Posterior cingulate gyrus (tissue), 11 donors: ENCODE measurements at places on chromosomes 2 and 18.
A peak's percentile ranks its signal among the peaks of the same experiment; 100 is the strongest.

GRCh38 chr2:222884805-222885424, 24.1 kb downstream of the ACSL3 start:
- DNase-seq: no peak

DNA sequence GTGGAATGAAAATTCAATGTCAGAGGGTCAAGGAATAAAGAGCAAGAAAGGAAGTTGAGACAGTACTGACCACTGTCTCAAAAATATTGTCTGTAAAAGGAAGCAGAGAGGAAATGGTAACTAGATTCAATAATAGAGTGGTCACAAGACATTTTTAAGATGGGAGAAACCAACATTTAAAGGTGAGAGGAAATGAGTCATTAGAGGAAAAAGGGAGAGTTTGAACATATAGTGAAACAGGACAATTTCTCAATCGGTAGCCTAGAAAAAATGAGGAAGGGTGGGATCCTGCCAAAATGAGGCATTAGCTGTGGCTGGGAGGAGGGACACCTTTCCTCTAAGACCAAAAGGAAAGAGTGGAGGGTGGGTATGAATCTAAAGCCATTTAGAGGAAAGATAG, 288.5 kb downstream of the SP3 start:
- DNase-seq: no peak

DNA sequence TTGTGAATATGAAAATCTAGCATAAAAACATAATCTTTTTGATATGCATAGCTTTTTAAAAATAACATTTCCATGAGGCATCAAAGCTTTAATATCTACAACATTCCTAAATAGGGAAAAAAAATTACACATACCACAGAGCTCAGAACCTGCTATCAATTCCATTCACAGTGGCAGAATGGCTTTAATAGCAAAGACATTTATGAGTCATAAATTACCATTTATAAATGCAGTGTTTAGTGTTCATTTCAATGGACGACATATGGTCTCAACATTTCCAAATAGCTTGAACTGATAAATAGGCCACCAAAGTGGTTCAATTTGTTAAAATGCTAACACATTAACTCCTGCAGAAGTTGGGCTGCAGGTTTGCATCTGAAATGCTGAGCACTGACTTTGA, 600.6 kb upstream of the SETBP1 start:
- DNase-seq: no peak

- DNase-seq: no peak
Measured at GRCh38 chr18:55252053-55252675, 292.9 kb upstream of the CCDC68 start.

- DNase-seq: no peak
Measured at GRCh38 chr2:75560022-75560767, 544 bp downstream of the EVA1A start.

GRCh38 chr2:136235546-136235945, 117.6 kb upstream of the CXCR4 start:
- DNase-seq: no peak

GRCh38 chr18:33835419-33835818, 257.4 kb downstream of the ASXL3 start:
- DNase-seq: no peak

DNA sequence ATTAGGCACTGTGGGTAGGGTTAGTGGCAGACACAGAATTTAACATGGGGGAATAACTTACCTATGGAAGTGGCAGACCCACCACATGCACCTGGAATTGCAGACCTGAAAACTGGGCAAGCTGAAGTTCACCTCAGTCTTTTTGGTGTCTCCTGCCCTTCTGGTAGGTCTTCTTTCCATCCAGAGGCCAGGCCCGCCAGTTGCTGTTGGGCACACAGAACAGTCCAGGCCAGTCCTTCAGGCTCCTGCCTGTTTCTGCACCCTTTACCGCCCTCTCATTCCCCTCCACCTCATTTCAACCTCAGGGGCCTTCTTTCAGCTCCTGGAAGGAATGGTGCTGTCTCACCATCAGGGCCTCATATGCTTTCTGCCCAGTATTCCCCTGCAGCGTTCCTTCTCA, 358.9 kb upstream of the ETAA1 start:
- DNase-seq: no peak

- DNase-seq: peak; percentile 54
Measured at GRCh38 chr2:187499941-187500532, 52.0 kb upstream of the CALCRL start.

DNA sequence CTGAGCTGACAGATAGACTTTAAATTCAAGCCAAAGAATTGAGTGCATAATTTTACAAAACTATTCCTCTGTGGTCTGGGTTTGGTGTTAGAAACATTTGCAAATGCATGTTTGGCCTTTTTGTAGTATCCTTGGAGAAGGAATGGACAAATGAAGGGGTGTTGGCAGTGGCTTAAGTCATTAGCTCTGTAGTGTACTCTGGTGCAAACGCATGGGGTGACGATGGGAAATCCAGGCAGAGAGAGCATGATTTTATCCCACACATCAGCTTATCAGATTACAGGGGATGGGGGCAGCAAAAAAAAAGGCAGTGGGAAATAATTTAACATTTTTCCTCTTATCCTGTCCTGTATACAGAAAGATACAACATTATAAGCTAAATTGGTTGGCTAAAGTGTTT, 320.6 kb downstream of the ZNF516 start:
- DNase-seq: no peak

DNA sequence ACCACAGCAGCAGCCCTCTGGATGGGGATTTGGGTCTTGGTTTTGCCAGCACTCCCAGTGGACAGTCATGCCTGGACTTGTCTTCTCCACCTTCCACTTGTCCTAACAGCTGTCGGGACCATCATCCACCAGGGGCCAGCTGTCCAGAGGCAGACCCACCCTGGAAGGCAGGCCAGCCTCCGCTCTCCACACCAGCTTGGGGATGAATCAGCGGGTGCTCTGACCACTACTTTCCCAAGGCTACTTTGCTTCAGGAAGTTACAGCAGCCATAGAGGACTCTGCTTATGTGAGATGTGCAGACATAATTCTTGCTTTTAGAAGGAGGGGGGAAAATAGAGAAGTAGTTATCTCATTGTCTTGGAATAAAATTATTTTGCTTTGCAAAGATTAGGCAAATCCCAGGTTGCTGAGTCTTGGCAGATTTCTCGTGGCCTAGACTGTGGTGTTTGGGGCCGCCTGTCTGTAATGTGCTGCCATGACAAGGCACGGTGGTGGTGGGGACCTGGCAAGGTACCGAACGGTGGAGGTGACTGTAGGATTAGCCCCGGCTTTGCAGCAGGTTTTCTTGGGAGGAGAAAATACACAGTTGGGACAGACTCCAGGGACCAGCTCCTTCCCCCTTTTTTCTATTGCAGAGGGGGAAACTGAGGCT, 148.7 kb downstream of the AGAP1 start:
- DNase-seq: no peak

DNA sequence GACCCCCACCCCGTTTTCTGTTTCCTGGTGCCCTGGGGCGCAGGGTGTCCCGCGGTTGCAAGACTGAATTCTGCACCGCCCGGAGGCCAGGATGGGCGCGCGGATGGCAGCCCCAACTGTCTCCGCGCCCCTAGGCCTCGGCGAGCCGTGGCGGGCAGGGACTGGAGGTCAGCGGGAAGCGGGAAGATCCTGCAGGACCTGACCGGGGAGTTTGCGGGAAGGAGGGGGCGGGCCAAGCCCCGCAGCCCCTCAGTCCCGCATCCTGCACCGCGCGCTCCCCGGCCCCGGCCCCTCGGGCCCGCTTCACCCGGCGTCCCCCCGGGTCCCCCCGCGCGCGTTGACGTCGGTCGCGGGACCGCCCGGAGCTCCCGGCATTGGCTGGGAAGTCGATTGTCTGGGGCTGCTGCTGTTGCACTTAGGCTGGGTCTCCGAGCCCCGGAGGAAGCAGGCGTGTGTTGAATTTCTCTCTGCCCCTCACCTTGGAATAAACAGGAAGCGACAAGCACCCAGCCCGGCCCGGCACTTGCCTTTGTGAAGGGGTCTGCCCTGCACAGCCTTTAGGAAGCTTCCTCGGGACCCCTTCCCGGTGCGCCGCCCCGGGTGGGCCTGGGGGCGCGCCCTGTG, at the start of gene LDLRAD4:
Gene LDLRAD4 (plus strand): TSS at position 393 of the 624 bp plus-strand sequence.
- DNase-seq: peak; percentile 93
